Thyroid gland (tissue), 4 donors: ENCODE measurements at places on chromosomes 13 and 19. TPM values are rescaled to one million over a fixed set of nuclear protein-coding genes. Genes with fewer than 3 reads are reported as not detected.

Gene RAB3D
- total RNA-seq, result 17.7 TPM

Gene GRAMD1A
- total RNA-seq, result 33.4 TPM

Gene SIX5
- total RNA-seq, result 24.1 TPM

Gene SLC25A30
- 11.3 TPM for total RNA-seq

Gene COL4A1
- total RNA-seq, result 125 TPM

Gene KLK12
- not detected for total RNA-seq

Gene ERICH4
- total RNA-seq, result not detected

Gene ZNF730
- 0.56 TPM for total RNA-seq

Gene SIGLEC9
- 1.7 TPM for total RNA-seq

Gene NCCRP1
- total RNA-seq, result not detected

Gene UNC13A
- under 0.01 TPM for total RNA-seq

Gene ZNF222
- 6.5 TPM for total RNA-seq

Gene GTF2F2
- 20.8 TPM for total RNA-seq

Gene SERPINE3
- not detected for total RNA-seq

Gene ADM5
- 2.7 TPM for total RNA-seq

Gene SOHLH2
- total RNA-seq, result 0.13 TPM

Gene UQCR11
- 52.0 TPM for total RNA-seq

Gene IL17D
- total RNA-seq, result 6.4 TPM

Gene LGALS4
- total RNA-seq, result 1.6 TPM

Gene MBD3L3
- total RNA-seq, result not detected

Gene RASGRP4
- 0.93 TPM for total RNA-seq

Gene SIGLEC11
- 0.33 TPM for total RNA-seq

Gene TRPM4
- total RNA-seq, result 18.4 TPM

Gene SEMA6B
- 9.1 TPM for total RNA-seq

Gene CD22
- total RNA-seq, result 2.5 TPM

Gene TCF3
- 28.6 TPM for total RNA-seq

Gene STAP2
- total RNA-seq, result 42.1 TPM

Gene MYO16
- not detected for total RNA-seq

Gene DACT3
- total RNA-seq, result 3.2 TPM

Gene ARRDC2
- 120 TPM for total RNA-seq

Gene IGFL1
- not detected for total RNA-seq

Gene KMT2B
- 29.4 TPM for total RNA-seq

Gene FCGBP
- 602 TPM for total RNA-seq

Gene GPR12
- 0.33 TPM for total RNA-seq

Gene C2CD4C
- total RNA-seq, result 14.7 TPM

Gene ZNF625
- 5.5 TPM for total RNA-seq

Gene IRGC
- total RNA-seq, result not detected

Gene C19orf67
- not detected for total RNA-seq

Gene FXYD3
- total RNA-seq, result not detected

Gene PEAK3
- total RNA-seq, result 0.39 TPM

Gene GNG8
- not detected for total RNA-seq

Gene HPN
- total RNA-seq, result 19.3 TPM
